Hematopoietic multipotent progenitor cell (in vitro differentiated cells): ENCODE measurements at places on chromosomes 1 and 21. TPM values are rescaled to one million over a fixed set of nuclear protein-coding genes. Genes with fewer than 3 reads are reported as not detected.

Gene SLC35F3
- under 0.01 TPM for total RNA-seq

Gene RAB13
- 30.7 TPM for total RNA-seq

DNA sequence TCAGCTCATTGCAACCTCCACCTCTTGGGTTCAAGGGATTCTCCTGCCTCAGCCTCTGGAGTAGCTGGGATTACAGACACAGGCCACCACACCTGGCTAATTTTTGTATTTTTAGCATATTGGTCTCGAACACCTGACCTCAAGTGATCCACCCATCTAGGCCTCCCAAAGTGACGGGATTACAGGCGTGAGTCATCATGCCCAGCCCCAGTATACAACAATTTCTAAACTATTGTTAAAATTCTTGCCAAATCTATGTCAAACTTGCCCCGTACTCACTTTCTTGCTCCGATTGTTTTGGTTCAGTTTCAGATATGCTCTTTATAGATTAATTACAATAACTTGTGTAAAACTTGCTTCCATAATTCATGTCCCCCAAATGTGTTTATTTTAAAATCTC is 4.1 kb downstream of the RGS18 start:
- no peak for DNase-seq

- peak; percentile 43 for DNase-seq
Observed at GRCh38 chr21:42388740-42389448, 7.0 kb downstream of the TMPRSS3 start.

- DNase-seq = no peak
Observed at GRCh38 chr1:51168936-51169335, 66.9 kb downstream of the C1orf185 start.

Gene GUCA2B
- not detected for total RNA-seq

DNA sequence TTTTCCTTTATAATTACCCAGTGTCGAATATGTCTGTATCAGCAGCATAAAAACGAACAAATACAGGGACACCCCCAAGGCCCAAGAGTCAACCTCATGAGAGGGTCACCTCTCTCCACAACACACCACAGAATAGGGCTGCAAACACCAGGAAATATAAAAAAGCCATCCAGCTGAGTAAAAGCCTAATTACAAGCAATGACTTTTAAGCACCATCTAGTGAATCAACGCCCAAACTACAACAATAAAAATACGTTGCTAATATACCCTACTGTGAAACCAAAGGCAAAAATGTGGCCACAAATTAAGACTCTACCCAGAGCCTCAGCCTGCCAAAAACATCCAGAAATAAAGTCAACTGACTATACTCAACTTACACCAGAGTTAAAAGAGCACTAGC is 817.9 kb upstream of the NEGR1 start:
- peak; percentile 0 for DNase-seq

- DNase-seq = no peak
Observed at GRCh38 chr1:76302711-76303339, 228.3 kb downstream of the ST6GALNAC3 start.

DNA sequence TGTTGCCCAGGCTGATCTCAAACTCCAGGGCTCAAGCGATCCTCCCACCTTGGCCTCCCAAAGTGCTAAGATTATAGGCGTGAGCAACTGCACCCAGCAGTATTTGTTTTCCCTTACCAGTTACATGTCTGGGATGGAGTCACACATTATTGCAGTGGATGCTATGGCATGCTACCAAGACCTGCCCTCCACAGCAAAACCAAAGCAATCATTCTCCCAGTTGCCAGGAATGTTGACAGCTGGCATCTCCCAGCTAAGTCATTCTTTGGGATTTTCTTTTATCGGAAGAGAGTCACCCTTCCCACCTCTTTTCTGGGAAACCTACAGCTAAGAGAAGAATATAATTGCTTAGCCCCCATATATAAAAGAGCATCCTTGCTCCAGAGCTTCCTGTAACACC is 49.4 kb upstream of the RGS7 start:
- DNase-seq = no peak

DNA sequence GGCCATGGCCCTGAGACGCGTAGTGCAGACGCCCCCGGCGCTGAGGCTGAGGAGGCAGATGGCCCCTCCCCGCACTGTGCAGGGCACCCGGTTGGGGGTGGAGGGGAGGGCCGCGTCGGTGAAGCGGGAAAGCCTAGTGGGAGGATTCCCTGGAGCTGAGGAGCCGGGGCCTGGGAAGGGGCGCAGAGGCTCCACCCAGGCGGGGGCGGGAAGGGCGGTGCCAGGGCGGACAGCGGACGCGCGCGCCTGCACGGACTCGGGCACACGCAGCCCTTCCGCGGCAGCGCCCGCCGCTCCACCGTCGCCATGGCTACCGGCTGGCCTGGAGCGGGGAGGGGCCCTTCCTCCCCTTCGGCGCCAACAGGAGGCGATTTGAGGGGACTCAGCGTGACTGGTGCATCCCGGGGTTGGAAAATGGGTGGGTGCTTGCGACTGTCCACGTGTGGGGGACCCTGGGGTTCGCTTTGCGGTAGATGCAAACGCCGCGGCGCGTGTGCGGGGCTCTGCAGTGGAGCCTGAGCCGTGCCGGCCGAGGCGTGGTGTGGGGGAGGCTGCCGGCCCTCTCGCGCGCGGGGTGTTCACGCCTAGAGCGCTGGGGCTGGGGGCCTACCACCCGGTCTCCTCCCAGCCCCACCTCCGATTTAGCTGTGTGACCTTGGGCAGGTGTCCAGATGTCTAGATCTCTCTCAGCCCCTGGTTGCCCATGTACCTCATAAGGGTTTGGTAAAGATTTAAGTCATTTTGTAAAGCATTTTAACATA is 35.1 kb downstream of the PTPRF start:
- DNase-seq = peak; percentile 46

DNA sequence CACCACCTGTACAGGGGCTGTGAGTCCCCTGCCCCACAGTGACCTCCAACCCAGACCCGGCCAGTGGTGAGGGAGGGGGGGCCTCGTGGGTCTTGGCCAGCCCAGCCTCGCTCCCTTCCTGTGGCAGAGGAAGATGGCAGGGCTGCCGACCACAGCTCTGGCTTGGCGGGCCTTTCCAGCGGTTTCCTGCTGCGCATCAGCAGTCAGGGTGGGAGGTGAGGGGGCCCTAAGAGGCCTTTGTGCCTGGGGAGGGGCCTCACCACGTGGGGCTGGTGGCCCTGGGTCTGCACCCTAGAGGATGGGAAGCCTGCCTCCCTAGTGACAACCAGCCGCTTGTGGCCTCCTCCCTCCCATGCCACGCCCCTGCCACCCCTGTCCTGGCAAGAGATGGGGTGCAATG is 72.6 kb upstream of the ARHGEF16 start:
- no peak for DNase-seq

- DNase-seq = no peak
Observed at GRCh38 chr1:6614019-6614928, 743 bp downstream of the PHF13 start.

GRCh38 chr21:29007135-29007534 is 12.0 kb downstream of the RWDD2B start:
- no peak for DNase-seq

GRCh38 chr1:109605381-109605780 is 14.0 kb downstream of the GNAT2 start:
- no peak for DNase-seq

GRCh38 chr1:22918644-22919043 is 54.0 kb downstream of the LACTBL1 start:
- DNase-seq = no peak

- DNase-seq = no peak
Observed at GRCh38 chr21:25862112-25862511, 127.3 kb downstream of the GABPA start.

GRCh38 chr1:90613371-90613770 is 103.7 kb downstream of the BARHL2 start:
- DNase-seq = no peak

GRCh38 chr1:113041569-113042284 is 31.3 kb upstream of the LRIG2 start:
- DNase-seq = no peak

DNA sequence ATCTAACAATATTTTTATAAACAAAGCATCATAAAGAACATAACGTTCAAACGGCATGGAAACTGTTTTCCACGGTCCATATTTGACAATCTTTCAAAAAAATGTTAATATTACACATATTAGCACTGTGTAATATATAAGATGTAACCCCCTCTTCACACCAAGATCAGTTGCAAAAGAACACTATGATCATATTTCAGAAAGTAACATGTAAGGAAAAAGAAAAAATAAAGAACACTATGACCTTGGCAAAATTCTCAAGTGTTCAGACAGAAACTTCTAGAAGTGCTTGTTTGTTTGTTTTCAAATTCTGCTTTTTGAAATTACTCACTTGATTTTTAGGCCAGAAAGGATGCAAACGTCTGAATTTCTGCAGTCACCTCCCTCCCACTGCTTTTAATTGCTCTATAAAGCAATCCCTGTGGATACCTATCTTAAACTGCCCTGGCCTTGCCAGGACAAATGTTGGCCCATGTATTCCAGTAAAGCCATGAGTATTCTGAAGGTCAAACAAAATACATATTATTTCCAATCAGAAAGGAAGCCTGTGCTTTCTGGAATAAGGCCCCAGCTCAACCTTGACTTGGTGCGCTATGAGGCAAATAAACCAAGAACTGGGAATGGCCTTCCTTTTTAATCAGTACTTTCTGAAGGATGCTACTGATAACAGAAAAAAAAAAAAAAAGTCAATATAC is 68.6 kb downstream of the TGFBR3 start:
- DNase-seq = no peak

GRCh38 chr1:233710031-233710430 is 96.1 kb downstream of the KCNK1 start:
- no peak for DNase-seq

DNA sequence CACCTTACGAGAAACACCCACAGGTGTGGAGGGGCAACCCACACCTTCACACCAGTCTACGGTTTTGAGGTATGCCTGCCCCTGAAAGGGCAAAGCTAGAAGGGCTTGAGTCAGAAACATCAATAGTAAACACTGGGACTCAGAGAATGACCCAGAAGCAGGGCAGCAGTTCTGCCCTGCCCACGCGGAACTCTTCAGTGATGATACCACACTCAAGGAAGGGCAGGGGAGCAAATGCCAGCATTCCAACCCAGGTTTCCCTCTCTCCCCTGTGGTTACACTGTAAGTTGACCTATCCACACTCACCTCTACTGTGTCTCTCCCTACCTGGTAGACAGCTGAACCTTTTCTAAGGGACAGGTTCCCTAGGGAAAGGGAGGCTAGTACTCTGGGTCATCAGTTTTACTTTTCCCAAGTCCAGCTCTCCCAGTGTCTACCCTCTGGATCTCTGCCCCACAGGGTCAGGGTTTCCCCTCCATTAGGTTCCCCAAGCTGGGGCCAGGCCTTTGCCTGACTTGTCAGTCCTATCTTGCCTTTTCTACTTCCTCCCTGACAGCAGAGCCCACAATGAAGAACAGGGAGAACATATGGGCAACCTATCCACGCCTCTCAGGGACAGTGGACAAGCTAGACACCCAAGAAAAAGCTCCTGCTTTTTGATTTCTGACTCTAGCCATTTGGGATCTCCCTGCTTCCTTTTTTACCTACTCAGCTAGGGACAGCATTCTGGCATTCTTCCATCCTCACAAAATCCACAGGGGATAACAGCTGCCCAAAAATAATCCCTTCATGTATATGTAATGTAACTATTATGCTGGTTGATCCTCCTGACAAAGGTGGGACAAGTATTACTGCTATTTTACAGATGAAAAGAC is 3.0 kb downstream of the F11R start:
- DNase-seq = no peak

GRCh38 chr1:42753070-42753469 is 13.0 kb upstream of the CLDN19 start:
- no peak for DNase-seq

DNA sequence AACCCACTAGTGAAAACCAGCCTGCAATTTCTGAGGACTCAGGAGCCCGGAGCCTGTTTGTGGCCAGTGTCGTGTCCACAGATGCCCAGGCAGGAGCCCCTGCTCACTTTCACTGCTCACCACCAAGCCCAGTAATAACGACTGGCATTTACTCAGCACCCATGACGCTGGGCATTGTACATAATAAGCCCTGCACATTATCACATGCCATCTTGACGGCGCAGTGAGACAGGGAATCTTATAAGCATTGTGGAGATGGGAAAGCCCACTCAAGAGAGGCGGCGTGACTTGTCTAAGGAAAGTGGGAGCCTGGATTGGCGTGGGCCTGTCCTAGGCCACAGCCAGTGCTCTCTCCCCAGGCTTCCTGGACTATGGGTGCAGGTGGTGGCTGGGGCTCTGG is 28.8 kb upstream of the PEF1 start:
- DNase-seq = no peak

Gene ZNF684
- total RNA-seq = 2.4 TPM

Gene VPS26C
- total RNA-seq = 51.7 TPM

Gene LPAR3
- 0.27 TPM for total RNA-seq

DNA sequence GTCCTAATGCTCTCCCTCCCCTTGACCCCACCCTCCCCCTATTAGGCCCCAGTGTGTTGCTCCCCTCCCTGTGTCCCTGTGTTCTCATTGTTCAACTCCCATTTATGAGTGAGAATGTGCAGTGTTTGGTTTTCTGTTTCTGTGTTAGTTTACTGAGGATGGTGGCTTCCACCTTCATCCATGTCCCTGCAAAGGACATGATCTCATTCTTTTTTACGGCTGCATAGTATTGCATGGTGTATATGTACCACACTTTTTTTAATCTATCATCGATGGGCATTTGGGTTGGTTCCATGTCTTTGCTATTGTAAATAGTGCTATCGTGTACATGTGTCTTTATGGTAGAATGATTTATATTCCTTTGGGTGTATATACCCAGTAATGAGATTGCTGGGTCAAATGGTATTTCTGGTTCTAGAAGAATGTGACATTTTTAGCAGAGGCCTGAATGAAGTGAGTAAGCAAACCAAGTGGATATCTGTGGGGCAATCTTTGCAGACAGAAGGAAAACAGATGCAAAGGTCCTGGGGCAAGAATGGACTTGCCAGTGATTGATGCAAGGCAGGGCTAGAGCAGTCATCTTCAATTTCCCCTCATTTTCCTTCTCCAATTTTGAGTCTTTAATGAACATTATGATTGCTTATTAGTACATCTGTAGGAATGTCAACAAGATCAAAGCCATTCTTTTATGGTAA is 50.2 kb downstream of the UBE4B start:
- DNase-seq = no peak

- no peak for DNase-seq
Observed at GRCh38 chr1:53543130-53543777, 84.1 kb downstream of the DMRTB1 start.
